ENCODE measurements at places on chromosomes 6 and 20. TPM values are rescaled to one million over a fixed set of nuclear protein-coding genes. Genes with fewer than 3 reads are reported as not detected.

Gene KIF25
- not detected for polyA plus RNA-seq

Gene SLC13A3
- polyA plus RNA-seq = 0.37 TPM

Gene ARFGEF3
- polyA plus RNA-seq = 1.3 TPM

Gene NINL
- polyA plus RNA-seq = 11.3 TPM

Gene GLP1R
- not detected for polyA plus RNA-seq

Gene HLA-DPA1
- polyA plus RNA-seq = 23.2 TPM

Gene ULBP2
- polyA plus RNA-seq = 22.8 TPM

Gene BLOC1S5
- 3.1 TPM for polyA plus RNA-seq

Gene TP53TG5
- not detected for polyA plus RNA-seq

Gene PRL
- not detected for polyA plus RNA-seq

Gene OR2J3
- not detected for polyA plus RNA-seq

Gene OR2H2
- polyA plus RNA-seq = not detected

Gene BPIFB4
- not detected for polyA plus RNA-seq

Gene VGLL2
- not detected for polyA plus RNA-seq

Gene XKR7
- polyA plus RNA-seq = not detected

Gene APOM
- 2.5 TPM for polyA plus RNA-seq

Gene ZNF311
- 0.33 TPM for polyA plus RNA-seq

- no peak for DNase-seq
Observed at GRCh38 chr20:5829241-5829809, 79.1 kb downstream of the SHLD1 start.

DNA sequence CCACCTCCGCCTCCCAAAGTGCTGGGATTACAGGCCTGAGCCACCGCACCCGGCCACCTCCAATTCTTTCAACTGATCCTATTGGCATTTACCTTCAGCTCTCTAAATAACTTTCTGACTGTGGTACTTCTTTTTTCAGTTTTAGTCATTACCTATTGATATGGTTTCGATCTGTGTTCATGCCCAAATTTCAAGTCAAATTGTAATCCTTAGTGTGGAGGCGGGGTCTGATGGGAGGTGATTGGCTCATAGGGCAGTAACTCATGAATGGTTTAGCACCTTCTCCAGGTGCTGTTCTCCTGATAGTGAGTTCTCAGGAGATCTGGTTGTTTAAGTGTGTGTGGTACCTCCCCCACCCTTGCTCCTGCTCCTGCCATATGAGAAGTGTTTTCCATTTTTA, 140.9 kb downstream of the LPA start:
- DNase-seq = no peak

GRCh38 chr6:25239498-25239897, 39.7 kb upstream of the CARMIL1 start:
- DNase-seq = no peak

DNA sequence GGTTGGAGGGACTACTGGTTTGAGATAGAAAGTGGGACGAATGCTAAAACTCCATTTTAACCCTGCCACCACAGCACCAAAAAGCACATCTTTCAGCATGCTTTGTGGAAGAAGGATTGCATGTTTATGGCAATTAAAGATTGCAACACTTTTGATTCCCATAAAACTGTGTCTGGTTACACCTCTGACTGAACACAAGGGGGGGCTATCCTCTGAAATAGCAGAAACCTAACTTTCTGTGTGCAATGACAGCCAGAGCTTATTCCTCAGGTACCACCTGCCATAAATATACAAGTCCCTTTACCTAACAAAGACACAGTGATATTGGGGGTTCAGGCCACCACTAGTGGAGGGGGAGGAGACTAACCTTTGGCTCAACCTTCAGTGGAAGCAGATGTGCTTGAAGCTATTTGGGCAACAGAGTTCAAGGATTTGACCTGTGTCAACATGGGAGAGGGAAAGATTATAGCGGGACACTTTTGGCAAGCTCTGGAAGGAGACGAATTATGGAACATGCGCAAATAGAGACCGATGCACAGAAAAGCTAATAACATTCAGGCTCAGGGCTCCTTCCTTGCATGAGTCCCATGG, 9.6 kb upstream of the PLG start:
- DNase-seq = no peak

GRCh38 chr6:42375007-42375635, 76.6 kb downstream of the TRERF1 start:
- DNase-seq = no peak

DNA sequence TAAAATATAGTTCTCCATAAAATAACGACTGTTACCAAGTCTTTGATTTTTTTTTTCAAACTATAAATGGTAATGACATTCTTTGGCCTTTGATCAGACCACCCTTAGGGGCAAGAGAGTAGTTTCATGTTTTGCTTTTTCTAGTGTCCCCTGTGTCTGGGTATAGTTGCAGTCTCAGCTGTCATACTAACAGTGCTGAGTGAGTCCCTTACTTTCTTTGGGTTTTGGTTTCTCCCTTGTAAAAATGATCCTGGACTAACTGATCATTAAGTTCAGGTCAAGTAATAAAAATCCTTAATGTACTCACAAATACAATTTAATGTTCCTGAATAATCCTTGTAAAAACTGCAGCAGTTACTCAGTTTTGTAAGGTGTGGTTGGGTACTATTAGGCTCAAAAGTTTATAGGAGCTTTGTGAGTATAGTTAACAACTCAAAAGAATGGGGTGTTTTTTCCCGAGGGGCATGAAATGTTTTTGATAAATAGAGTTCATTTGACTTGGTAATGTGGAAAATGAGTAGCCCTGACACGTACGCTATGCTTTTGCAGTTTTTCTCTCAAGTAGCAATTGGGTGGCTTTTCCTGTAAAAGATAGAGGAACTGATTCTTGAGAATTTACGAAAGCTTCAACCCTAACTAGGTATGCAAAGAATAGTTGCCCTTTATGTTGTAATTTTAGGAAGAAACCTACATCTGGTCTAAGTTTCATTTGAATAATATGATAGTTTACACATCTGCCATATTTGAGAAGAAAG, 6.2 kb downstream of the PTPN1 start:
- DNase-seq = no peak

- DNase-seq = no peak
Observed at GRCh38 chr6:106247733-106248132, 77.8 kb downstream of the ATG5 start.

- DNase-seq = no peak
Observed at GRCh38 chr6:153436351-153436750, 305.3 kb upstream of the RGS17 start.

- no peak for DNase-seq
Observed at GRCh38 chr20:64116016-64116415, 8.7 kb upstream of the NPBWR2 start.

DNA sequence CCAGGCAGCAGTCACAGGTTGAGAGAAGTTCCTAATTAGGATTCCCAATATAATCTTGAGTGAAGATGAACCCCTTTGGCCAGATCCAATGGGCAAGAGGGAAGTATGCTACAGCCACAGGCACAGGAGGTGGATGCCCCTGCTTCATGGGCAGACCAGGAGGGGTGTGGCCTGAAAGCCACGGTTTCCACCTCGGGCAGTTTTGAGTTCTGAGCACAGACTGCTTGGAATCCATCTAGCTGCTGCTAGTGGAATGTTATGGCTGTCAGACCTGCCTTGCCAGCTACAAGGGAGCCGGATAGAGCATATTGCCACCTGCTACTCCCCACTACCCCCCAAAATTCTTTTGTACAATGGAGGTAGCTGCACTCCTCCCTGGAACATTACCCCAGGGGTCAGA, 672.9 kb downstream of the HACE1 start:
- DNase-seq = no peak

- peak; percentile 90 for DNase-seq
Observed at GRCh38 chr6:108560463-108561308, at the start of gene FOXO3. Gene FOXO3 (plus strand): TSS chr6:108560917. CDS start chr6:108561209, 292 bp downstream.

DNA sequence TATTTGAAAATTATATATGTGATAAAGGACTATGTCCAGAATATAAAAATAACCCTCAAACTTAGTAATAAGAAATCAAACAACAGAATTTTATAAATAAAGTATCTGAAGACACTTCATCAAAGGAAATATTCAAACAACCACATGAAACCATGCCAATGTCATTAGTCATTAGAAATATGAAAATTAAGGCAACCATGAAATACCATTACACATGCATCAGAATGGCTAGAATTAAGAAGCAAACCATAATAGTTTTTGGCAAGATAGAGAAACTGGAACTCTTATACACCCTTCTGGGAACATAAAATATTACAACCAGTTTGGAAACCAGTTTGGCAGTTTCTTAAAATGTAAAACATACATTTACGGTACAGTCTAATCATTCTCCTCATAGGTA, 137.2 kb upstream of the ADGRB3 start:
- no peak for DNase-seq

- no peak for DNase-seq
Observed at GRCh38 chr6:46501136-46502089, 10.2 kb upstream of the RCAN2 start.

DNA sequence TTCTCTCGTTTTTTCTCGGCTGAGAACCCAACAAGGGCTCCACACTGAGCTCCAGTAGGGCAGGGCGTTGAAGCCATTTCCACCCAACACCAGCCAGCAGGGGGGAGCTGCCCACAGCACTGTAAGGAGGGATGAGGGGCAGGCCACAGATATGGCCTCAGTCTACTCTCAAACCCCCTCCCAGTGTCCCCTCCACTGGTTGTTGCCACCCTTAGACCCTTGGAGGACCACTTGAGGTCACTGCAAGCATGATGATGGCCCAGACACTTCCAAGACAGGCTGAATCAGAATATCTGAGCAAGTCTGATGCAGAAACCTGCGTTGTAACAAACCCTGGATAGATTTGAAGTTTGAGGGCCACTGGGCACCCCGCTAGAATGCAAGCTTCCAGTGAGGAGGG, 217.0 kb upstream of the CST7 start:
- DNase-seq = no peak

DNA sequence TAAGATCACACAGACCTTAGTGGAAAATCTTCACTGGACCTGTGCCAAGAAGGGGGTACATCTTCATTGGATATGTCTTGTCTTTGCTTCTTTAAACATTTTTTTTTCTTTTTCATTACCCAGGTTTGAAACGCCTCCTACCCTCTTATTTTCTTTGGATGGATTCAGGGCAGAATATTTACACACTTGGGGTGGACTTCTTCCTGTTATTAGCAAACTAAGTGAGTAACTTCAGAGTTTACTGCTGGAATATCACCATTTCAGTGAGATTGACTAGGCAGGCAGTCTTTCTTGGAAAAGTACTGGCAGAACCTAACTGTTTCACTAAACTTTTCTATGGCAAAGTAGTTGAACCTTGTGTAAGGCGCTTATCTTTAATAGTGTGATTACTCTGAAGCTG, 47.0 kb downstream of the ENPP1 start:
- peak; percentile 55 for DNase-seq

DNA sequence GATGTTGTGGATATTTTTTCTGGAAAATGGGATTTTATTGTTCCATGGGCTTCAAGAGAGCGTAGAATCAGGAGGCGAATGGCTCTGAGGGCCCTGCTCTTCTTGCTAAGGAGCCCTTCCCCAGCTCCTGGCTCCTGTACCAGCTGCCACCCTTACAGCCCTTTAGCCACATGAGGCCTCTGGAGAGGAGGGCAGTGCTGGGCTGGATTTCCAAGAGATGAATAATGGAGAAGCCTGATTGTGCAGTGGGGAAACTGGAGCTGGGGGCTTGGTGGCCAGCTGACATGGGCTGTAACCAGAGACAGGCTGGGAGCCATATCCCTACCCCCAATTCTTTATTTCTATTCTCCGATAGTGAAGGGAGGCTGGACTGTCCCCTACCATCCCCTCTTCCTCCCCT, 9.2 kb downstream of the LRRC73 start:
- no peak for DNase-seq

- DNase-seq = no peak
Observed at GRCh38 chr6:55601120-55601519, 22.1 kb upstream of the HMGCLL1 start.

DNA sequence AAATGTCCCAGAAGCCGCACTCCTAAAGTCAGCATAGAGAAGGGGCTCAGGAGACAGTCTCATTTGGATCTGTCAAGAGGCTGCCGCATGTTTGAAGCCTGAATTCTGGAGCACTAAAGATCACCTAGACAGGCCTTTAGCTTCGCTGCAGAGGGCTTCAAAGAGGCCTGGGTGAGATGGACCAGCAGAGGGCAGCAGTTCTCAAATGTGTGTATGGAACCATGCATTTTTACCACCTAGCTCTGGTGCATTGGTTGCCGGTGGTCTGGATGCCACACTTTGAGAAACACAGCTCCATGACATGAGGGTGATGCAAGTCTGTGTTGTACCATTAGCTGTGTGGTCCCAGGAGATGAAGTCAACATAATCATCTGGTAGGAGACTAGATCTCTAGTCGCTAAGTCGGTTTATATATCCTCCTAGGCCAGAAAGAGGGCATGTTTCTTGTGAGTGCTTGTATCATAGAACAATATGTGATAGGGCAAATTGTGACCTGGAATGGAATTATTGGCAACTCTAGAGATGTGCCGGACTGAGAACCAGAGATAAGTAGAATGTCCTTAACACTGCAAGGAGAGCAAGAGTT, 64.8 kb downstream of the KIAA0319 start:
- DNase-seq = peak; percentile 56

GRCh38 chr6:165455488-165455887, 146.1 kb upstream of the C6orf118 start:
- DNase-seq = no peak

DNA sequence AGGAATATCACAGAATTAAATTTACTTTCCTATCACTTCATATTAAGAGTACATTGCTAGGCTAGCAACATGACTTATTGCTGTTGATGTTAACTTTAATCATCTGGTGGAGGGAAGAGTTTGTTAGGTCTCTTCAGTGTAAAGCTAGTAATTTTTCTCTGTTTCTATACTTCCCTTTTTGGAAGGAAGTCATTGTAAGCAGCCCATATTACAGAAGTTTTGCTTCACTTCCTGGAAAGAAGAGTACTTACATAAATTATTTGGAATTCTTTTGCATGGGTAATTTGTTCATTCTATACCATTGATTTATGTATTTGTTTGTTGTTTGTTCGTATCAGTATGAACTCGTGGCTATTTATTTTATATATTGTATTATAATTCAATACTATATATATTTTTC, 405.2 kb downstream of the RFPL4B start:
- DNase-seq = no peak

- DNase-seq = no peak
Observed at GRCh38 chr20:40641202-40641601, 47.8 kb downstream of the MAFB start.

- DNase-seq = peak; percentile 18
Observed at GRCh38 chr20:9514461-9515213, at the start of gene LAMP5. Gene LAMP5 (plus strand): TSS chr20:9514590. CDS start chr20:9514853, 263 bp downstream.

DNA sequence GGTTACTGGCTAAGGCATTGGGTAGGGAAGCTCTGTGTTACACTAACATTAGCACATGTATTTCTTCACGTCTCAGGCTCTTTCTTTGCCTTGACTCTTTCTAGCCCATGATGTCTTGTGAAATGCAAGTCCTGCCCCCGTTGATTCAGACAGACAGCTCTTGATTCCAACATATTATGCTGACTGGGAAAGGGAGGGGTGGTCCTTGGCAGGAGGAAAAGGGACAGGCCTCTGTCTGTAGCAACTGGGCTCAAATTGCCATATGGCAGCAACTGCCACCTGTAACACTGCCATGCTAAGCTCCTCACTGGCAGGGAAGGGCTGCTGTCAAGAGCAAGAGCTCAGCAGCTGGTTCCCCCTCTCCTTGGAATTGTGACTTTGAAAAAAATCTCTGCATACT, 5.7 kb upstream of the KCNK15 start:
- DNase-seq = no peak

- no peak for DNase-seq
Observed at GRCh38 chr6:41325446-41326066, 9.9 kb upstream of the NCR2 start.

Data from endothelial cell of umbilical vein (primary cell).